HuH-7 (cell line): ENCODE measurements at places on chromosomes 3 and 15.

DNA sequence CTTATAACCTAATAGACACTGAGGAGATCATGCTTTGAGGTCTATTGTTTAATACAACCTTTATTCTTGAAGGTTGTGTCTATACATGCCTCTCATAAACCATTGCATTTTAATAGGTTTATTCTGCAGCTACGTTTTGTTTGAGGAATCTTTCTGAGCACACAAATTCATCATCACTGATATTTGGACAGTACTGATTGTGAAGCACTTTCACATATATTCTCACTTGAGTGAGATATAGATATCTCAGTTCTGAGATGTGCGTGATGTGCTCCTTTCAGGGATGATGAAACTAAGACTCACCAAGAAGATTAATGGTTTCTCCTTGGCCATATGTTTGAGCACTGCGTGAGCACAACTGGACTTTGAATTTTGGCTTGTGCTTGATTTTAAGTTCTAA is 374.4 kb downstream of the LPP start:
- DNase-seq, result no peak

GRCh38 chr3:174417573-174417972 is 441.6 kb upstream of the NAALADL2 start:
- no peak for DNase-seq

DNA sequence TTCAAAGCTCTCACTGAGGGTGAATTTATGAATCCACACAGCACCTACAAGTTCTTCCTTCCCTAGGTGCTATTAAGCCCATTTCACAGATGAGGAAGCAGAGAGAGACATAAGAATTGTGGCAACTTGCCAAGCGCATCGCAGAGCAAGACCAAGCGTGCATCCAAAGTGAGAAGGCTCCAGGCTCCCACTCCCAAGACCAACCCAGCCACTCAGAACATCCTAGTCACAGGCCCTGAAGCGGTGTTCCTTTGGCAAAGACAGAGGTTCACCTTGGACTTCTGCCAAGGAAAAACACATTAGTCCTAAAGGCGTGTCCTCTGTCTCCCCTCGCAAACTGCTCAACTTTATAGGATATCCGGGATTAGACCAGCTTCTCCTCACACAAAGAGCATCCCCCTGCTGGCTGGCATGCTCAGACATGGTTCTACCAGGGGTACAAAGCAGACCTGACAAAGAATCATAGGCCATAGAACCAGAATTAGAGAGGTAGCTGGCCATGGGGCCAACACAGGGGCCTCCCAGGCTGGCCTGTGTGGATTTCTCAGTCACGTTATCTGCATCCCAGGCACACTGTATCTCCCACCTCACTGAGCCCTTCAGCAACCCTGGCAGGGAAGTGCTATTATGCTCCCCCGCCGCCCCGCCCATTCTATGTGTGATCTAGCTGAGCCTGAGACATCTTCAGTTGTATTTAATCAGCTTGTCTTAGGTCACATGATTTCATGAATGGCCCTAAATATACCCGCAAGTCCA is 160.2 kb downstream of the FOXP1 start:
- no peak for DNase-seq

GRCh38 chr3:122635789-122636188 is 44.9 kb upstream of the PARP14 start:
- no peak for DNase-seq

DNA sequence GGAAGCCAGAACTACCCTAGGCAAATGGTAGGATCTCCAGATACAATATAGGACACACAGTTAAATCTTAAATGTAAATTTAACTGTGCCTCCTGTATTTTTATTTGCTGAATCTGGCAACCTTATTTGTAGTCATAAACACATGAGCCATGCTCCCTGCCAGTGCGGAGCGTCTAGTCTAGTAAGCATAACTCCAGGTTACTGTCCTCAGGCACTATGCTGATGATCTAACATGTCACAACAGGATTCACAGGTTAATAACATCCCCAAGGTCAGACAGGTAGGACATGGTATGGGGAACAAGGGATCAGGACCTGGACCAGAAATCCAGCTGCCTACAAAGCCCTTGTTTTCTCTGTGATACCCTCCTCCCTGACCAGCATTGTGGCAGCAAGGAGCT is 305.1 kb downstream of the CACNA2D3 start:
- DNase-seq, result no peak

DNA sequence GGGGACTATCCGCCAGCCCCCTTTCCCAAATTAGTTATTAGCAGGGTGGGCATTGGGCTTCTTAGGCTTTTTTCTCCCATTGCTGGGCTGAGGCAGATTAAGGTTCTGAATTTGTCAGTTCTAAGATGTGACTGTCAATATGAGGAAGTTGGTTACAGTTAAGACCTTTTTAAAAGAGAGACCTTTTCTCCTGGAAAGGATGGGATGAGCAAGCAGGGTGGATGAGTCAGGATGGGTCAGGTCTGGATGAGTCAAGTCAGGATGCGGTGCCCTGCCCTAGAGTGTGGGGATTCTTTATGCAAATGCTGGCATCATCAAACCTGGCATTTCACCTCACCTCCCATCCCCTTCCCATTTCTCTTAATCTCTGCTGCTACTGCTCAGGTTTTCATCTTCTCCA is 1.9 kb downstream of the AEN start:
- DNase-seq, result no peak
